Colonic mucosa (tissue), 4 donors: ENCODE measurements at places on chromosomes 3 and 15. TPM values are rescaled to one million over a fixed set of nuclear protein-coding genes. Genes with fewer than 3 reads are reported as not detected.
A peak's percentile ranks its signal among the peaks of the same experiment; 100 is the strongest.

DNA sequence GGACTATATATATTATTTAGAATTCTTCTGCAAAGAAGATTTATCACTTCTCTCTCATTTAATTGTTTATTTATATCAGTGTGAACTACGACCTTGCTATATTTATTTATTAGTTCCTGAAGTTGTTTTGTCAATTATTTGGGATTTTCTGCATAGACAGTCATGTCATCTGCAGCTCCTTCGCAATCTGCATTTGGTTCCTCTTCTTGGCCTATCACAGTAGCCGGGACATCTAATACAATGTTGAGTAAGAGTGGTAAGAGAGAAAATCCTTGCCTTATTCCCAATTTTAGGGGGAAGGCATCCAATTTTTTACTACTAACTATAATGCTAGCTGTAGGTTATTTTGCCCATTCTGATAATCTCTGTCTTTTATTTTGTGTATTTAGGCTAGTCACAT is 39.4 kb downstream of the FOXL2 start:
- no peaks in the 10 kb centered on the region for H3K4me1 ChIP-seq
- no peaks in the 10 kb centered on the region for H3K36me3 ChIP-seq
- H3K27me3 ChIP-seq: no peaks in the 10 kb centered on the region

DNA sequence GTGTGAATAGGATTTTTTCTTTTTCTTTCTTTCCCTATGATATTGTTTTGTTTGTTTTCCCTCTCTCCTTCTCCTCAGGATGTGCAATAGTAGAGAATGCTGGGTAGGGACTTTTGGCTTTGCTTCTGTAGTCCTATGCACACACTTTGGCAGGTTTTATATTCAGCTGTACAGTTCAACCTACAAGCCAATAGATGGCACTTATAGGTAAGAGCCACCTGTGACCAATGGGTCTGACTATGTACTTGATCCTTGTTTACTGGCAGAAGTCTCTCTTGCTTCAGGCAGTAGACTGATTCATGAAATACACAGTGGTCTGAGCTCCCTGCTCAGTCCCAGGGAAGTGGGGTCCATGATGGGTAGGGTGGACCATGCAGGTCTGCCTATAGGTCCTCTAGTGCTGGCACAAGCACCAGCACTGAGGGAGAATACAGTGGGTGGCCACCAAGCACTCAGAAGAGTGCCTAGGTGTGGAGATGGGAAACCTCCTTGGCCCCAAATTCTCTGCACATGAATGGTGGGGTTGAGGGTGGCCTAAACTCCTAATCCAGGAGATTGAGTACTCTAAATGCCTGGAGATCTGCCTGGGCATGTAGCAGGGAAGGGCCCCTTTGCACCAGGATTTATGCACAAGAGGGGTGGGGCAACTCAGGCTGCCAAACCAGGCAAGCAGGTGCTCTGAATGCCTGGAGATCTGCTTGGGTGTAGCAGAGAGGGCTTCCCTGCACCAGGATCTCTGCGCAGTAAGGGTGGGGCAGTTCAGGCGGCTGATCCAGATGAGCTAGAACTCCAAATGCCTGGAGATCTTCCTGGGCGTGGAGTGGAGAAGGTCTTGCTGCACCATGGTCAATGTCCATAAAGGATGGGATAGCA is 176.1 kb downstream of the DOCK3 start:
- no peak overlapping the region for H3K27ac ChIP-seq
- no peak overlapping the region for H3K4me3 ChIP-seq
- no peaks in the 10 kb centered on the region for H3K27me3 ChIP-seq
- no peak for DNase-seq
- no peaks in the 10 kb centered on the region for H3K36me3 ChIP-seq

DNA sequence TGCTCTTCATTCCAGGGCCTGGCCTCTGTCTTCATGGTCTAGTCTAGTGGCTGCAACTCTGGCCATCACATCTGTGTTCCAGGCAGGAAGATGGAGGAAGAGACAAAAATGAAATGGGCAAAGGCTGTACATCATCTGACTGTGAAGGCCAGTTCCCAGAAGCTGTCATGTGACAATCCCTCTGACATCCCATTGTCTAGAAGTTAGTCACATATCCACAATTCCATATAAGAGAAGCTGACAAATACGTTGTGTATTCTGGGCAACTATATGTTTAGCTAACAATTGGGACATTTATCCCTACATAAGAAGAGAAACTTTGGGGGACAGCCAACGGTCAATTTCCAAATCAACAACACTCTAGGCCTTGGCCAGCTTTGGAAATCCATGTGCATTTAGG is 34.5 kb upstream of the C3orf70 start:
- no peak overlapping the region for H3K27ac ChIP-seq
- H3K27me3 ChIP-seq: no peaks in the 10 kb centered on the region
- peak; percentile 12 for DNase-seq
- no peaks in the 10 kb centered on the region for H3K4me1 ChIP-seq

DNA sequence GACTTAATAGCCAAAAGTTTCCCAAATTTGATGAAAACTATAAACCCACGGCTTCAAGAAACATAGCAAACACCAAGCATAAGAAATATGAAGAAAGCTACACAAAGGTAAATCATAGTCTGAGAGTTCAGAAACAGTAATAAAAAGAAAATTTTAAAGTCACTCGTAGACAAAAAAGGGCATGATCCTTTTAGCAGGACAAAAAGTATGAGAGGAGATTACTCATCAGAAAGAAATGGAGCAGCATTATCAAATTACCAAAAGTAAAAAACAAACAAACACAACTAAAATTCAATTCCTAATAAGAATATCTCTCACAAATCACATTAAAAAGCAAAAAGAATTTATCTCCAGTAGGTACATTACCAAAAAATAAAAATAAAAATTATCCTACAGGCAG is 279.4 kb upstream of the UBE2E2 start:
- no peaks in the 10 kb centered on the region for H3K27me3 ChIP-seq
- H3K27ac ChIP-seq: no peak overlapping the region
- no peak for DNase-seq

GRCh38 chr15:64426845-64427465 is 33.4 kb upstream of the ZNF609 start:
- no peaks in the 10 kb centered on the region for H3K36me3 ChIP-seq
- no peak for DNase-seq
- H3K4me1 ChIP-seq: no peaks in the 10 kb centered on the region
- H3K4me3 ChIP-seq: no peak overlapping the region
- no peaks in the 10 kb centered on the region for H3K27me3 ChIP-seq

DNA sequence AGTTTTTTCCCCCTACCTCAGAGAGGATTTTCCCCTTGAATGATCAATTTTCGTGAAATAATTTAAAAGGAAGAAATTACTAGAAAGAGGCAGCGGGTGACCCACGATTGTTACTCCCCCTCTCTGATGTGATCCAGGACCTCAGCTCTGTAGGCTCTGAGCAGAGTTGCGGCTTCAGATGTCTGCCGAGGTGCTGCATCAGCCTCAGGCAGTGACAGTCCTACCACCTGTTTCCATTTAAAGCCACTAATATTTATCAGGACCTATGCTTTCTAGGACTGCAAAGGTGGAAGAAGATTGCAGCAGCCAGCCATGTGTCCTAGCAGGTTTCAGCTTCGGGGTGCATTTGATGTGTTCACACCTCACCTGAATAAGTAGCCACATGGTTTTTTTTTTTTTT is 294.8 kb upstream of the C2CD4B start:
- H3K36me3 ChIP-seq: no peaks in the 10 kb centered on the region
- no peak overlapping the region for H3K4me3 ChIP-seq
- no peaks in the 10 kb centered on the region for H3K27me3 ChIP-seq
- H3K27ac ChIP-seq: no peak overlapping the region

DNA sequence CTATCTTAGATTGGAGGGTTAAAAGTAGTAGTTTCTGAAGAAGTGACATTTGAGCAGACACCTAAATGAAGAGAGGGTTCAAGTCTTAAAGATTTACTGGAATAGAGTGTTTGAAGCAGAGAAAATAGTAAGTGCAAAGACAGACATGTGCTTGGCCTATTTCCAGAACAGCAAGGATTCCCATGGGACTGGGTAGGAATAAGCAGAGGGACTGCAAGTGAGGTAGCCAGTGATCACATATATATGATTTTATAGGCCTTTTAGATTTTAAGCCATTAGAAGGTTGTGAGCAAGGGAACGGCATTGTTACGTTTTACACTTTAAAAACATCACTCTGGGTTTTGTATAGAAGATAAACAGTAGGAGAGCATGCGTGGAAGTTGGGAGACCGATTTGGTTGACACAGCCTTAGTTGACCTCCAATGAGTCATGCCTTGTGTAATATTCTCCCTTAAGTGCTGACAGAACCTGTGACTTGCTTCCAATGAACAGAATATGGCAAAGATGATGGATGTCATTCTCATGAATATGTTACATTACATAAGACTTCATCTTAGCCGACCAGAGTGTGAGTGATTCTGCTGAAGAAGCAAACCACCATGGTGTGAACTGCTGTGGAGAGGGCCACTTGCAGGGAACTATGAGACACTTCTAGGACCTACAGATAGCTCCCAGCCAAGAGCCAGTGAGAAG is 37.1 kb upstream of the SLC4A7 start:
- H3K27ac ChIP-seq: no peak overlapping the region
- H3K36me3 ChIP-seq: no peaks in the 10 kb centered on the region
- DNase-seq: no peak
- no peak overlapping the region for H3K4me3 ChIP-seq
- H3K27me3 ChIP-seq: no peaks in the 10 kb centered on the region

DNA sequence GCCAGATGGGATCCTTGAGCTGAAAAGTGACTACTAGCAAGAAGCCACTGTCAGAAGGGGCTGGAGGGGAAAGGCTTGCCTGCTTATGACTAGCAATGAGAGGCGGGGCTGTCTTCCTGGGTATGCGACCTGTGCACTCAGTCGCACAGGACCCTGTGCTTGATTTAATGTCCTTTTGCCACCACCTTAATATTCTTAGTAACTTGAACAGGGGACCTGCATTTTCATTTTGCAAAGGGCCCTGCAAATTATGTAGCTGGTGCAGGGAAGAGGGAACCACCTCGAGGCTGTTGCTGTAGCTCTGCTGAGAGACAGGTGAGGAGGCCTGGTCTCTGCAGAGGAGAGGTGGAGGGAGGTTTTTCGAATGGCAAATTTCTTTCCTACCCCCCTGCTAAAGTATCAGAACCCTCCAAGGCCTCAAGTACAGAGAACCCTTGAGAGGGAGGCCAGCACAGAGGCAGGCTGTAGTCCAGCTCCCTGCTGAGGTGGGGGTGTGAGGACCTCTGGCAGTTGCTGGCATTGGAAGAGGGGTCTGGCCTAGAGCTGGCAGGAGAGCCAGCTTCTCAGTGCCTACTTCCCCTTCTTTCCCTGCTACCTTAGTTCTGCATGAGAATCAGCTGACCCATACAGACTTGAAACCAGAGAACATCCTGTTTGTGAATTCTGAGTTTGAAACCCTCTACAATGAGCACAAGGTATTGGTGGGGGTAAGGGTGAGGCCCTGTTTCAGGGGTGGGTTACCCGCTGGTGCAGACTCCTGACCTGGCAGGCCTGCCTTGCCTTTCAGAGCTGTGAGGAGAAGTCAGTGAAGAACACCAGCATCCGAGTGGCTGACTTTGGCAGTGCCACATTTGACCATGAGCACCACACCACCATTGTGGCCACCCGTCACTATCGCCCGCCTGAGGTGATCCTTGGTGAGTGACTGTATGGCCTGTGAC is 11.4 kb downstream of the CLK3 start:
- no peak overlapping the region for H3K4me3 ChIP-seq
- no peaks in the 10 kb centered on the region for H3K4me1 ChIP-seq
- no peak overlapping the region for H3K27ac ChIP-seq
- no peak for DNase-seq
- peaks cover 49% of the 10 kb centered on the region for H3K36me3 ChIP-seq
- H3K27me3 ChIP-seq: no peaks in the 10 kb centered on the region

DNA sequence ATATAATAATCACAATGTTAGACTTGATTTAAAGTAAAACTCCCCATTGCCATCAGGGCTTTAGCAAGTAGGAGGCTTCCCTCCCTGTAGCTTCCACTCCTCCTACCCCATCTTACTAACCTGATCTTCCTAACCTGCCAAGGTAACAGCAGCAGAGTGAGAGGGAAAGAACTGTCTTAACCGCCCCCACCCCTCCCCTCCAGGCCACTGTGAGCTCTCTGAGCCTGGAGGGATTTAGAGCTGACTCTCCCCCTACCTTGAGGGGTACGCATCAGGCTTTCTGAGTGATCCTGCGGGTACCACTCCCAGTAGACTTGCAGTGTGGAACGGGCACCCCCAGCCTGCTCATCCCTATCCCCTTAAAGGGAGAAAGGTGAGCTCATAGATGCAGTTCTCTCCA is 11.4 kb upstream of the PRSS50 start:
- H3K36me3 ChIP-seq: no peaks in the 10 kb centered on the region
- H3K27ac ChIP-seq: no peak overlapping the region
- H3K27me3 ChIP-seq: no peaks in the 10 kb centered on the region
- no peaks in the 10 kb centered on the region for H3K4me1 ChIP-seq
- no peak for DNase-seq

- H3K4me1 ChIP-seq: no peaks in the 10 kb centered on the region
- H3K27me3 ChIP-seq: no peaks in the 10 kb centered on the region
- H3K4me3 ChIP-seq: no peak overlapping the region
Observed at GRCh38 chr3:102054543-102055080, 205.3 kb downstream of the NFKBIZ start.

DNA sequence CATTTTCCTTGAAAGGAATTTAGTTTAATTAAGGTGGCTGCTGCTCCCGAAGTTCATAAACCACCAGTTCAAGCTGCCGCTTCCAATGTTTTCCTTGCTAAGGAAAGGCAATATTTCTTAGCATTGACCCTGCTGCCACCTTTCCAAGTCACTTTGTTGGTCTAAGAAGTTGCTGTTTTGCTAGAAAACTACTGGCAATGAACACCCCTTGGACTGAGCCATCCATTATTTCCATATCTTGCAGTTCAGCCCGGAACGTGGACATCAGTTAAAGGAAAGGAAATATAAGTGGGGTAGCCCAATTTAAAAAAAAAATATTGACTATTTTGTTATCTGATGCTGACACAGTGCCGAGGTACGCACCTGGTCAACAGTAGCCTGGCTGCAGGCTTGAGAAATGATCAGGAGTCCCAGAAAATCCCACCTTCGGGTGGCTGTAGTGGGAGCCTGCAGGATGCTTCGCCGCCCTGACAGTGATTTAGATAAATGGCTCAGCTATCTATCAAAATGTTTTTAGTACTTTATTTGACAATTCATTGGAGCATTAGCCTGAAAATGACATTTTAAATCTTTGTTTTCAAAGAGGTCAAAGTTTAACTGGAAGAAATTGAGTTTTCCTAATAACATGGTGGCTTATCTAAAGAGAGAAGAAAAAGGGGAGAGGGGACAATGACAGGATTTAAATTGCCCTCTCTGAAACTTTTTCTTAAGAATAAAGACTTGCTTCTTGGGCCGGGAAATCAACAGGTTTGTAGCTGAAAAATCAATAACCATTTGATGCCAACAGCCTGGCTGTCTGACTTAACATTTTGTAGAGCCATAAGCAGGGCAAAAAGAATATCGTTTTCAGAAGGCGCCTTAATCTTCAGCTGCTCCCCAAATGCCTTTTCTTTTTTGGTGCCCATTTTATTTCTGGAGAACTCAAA is 1.6 kb downstream of the RARB start:
- DNase-seq: no peak
- no peaks in the 10 kb centered on the region for H3K4me1 ChIP-seq
- H3K36me3 ChIP-seq: no peaks in the 10 kb centered on the region

Gene HHATL
- total RNA-seq: 1.2 TPM

Gene KLHL6
- total RNA-seq: 2.1 TPM

Gene FAM98B
- total RNA-seq: 20.9 TPM

Gene GP9
- not detected for total RNA-seq

Gene TLR9
- total RNA-seq: 0.25 TPM

Gene XCR1
- total RNA-seq: 0.17 TPM

Gene SPTSSB
- total RNA-seq: 3.5 TPM

Gene C3orf49
- not detected for total RNA-seq

Gene PEX5L
- total RNA-seq: not detected
